ENCODE measurements at places on chromosomes 1 and 21. TPM values are rescaled to one million over a fixed set of nuclear protein-coding genes. Genes with fewer than 3 reads are reported as not detected.

DNA sequence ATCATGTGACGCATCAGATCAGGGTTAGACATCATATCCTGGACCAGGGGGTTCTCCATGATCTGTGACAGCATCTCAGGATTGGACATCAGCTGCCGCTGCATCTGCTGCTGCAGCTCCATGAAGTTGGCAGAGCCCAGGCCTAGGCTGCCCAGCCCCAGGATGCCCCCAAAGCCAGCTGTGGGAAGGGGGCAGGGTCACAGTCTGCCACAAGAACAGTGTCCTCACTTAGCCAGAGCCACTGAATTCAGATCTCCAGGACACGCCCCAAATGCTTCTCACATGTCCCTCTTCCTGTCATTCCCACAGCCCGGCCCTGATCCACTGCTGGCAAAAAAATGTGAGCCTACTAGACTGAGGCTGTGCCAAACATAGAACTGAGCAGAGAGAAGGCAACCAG, 3.2 kb downstream of the UBQLN4 start:
- DNase-seq, result no peak

GRCh38 chr1:228083871-228084278, 1.4 kb downstream of the ARF1 start:
- DNase-seq, result peak; percentile 23

DNA sequence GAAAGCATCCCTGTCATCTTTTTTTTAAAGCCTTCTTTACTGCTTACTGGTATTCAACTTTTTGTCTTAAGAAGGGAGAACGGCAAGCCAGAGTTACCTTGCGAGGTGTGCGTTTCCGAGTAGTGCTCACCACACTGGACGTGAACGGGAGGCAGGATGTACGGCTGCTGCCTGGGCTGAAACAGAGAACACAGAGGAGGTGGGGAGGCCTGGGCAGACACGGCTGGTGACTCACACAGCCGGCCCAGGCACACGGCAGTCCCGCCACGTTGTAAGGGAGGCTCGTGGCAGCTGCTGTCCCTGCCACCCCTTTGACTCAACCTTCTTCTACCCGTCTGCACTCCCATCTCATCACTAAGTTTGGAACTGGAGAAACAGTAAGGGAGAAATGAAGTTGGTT, 105.8 kb downstream of the SMYD2 start:
- DNase-seq, result no peak

GRCh38 chr1:226397011-226397926, 10.6 kb downstream of the PARP1 start:
- DNase-seq, result no peak

- DNase-seq, result no peak
These were observed 27.7 kb downstream of the RAB7B start for GRCh38 chr1:205975387-205975998.

DNA sequence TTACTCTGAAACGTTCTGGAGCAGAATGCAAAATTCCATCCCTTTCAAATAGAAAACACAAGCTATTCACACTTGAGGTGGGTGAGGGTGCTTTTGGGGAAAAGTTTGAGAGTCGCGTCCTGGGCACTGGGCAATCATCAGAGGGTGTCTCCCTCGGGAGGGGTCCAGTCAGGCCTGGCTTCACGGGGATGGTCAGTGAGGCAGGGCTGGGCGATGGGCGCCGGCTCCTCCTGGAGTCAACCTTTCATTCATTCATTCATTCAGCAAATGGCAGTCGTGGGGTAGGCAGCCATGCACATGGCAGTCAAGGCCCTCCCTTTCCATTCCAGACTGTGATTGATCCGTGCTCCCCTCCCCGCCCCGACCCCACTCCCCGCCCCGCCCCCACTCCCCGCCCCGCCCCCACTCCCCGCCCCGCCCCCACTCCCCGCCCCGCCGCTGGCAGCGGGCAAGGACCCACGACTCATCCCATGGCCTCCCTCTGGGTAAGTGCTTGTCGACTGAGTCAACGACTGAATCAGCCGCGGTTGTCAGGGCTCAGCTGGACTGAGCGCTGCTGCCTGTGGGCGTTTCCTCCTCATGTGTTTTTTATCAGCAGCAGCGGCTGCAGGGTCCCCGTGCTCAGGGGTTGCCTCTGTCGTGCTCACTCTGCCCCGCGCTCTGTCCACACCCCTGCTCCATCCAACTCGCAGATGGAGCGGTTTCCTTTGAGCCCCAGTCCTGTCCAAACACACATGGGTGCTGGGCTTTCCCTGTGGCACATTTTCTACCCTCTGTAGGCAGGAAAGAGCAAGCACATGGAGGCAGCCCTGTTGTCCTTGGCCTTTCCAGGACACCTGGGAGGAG, 12.5 kb upstream of the SPSB1 start:
- DNase-seq, result no peak

GRCh38 chr1:167987174-167987573, 50.3 kb upstream of the MPC2 start:
- DNase-seq, result no peak

DNA sequence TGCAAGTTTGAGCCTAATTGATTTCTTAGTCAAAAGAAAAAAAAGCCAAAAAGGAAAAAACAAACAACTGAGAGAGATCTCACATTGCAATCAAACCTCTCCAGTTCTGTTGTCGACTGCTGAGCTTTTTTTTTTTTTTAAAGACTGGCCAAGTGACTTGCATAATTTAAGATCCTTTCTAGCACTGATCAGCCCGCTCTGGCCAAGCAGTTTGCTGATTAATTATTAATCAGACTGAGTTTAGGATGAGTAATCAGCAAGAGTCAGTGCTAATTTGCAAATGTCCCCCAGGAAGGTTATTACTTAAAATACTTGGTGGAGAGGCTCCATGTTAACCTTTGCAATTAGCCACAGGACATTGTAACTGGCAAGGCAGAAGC, 39.3 kb downstream of the HMGB4 start:
- DNase-seq, result no peak

- DNase-seq, result no peak
These were observed 62.1 kb downstream of the HSPG2 start for GRCh38 chr1:21874778-21875547.

GRCh38 chr21:37618081-37618480, 251.5 kb downstream of the DYRK1A start:
- no peak for DNase-seq

DNA sequence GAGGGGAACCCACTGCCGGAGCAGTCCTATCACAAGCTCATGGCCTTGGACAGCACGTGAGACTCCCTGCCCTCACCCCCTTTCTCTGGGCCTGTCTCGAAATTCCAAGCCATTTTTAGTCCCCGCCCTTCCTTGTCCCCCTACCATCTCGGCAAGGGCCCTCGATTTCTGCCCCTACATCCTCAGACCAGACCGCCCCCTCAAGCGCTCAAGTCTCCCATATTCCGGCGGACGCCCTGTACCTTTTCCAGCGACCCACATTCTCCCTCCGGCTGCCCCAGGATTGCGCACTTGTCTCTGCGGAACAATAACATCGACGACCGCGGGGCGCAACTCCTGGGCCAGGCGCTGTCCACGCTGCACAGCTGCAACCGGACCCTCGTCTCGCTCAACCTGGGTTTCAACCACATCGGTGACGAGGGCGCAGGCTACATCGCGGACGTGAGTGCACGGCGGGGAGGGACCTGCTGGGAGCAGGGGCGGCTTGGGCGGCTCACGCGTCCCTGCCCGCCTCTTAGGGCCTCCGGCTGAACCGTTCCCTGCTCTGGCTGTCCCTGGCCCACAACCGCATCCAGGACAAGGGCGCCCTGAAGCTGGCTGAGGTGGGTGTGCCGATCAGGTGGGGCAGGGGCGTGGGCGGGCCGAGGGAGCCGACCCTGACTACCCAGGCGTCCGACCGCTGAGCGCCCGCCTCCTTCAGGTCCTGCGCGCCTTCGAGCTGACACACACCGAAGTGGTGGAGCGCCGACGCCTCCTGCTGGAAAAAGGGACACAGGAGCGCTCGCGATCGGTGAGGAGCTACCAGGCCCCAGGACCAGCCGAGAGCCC, 7.0 kb downstream of the LRRC71 start:
- DNase-seq, result peak; percentile 59

DNA sequence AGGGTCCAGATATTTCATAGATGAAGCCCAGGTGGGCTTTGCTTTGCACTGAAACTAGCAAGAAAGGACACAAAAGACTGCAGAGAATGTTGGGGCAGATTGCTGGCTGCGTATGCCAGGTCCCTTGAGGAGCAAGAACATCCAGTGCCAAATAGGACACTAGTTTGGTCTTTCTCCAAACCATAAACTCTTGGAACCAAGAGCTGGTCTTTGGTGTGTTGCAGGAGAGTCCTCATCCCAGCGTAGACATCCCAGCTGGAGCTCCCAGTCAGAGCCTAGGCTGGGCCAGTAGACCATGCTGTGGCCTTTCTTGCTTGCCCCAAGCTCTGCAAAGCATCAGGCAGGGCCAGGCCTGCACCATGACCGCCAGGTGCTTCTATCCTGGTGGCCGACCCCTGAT, 87.5 kb downstream of the ATP5PO start:
- DNase-seq, result no peak

- no peak for DNase-seq
These were observed 39.9 kb upstream of the AK4 start for GRCh38 chr1:65108025-65108642.

- peak; percentile 54 for DNase-seq
These were observed 2.7 kb upstream of the MYOC start for GRCh38 chr1:171654942-171655745.

The CACNA1S gene
- polyA plus RNA-seq, result 0.14 TPM

The SH2D1B gene
- polyA plus RNA-seq, result 0.23 TPM

The CSF3R gene
- polyA plus RNA-seq, result 7.5 TPM
